Activated CD8-positive, alpha-beta memory T cell treated with anti-CD3 and anti-CD28 coated beads for 1 hour (primary cell): ENCODE measurements at places on chromosomes 7 and 10.
A peak's percentile ranks its signal among the peaks of the same experiment; 100 is the strongest.

GRCh38 chr7:20783125-20783699 is 3.5 kb downstream of the SP8 start:
- DNase-seq, result no peak

DNA sequence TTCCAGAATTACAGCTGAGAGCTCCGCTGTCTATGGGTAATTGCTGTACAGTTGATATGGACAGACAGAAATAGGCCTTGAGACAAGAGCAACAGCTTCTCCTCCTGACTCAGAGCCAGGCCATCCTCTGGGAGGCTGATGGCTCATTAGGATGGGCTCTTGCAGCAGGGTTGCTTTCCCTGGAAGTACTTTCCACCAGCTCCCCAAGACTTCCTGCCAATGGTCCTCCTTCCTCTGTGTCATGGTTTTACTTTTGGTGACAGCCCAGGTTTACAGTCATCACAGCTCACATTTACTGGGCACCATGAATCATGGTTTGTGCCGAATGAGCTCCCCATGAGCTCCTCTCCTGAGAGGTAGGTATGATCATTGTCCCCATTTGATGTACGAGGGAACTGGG is 131.8 kb downstream of the HECW1 start:
- DNase-seq, result no peak

- no peak for DNase-seq
Measured at GRCh38 chr10:31033147-31033546, 1.5 kb upstream of the ZNF438 start.

GRCh38 chr7:92205987-92206386 is 27.0 kb upstream of the LRRD1 start:
- no peak for DNase-seq

DNA sequence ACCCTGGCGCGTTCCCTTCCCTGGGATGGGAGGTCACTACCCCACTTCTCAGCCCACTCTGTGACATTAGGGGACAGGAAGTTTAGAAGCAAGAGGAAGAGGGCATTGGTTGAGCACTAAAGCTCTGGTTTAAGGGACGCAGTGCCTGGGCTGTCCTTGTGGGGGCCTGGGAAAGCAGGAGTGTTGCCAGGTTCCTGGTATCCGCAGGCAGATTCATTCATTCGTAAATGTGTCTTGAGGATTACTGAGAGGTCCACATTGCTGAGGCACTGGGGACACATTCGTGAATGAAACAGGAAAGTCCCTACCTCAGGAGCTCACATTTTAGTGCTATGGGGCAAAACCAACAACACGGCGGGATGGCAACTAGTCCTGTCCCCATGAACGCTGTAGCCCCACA is 69.4 kb downstream of the COL13A1 start:
- DNase-seq, result no peak

DNA sequence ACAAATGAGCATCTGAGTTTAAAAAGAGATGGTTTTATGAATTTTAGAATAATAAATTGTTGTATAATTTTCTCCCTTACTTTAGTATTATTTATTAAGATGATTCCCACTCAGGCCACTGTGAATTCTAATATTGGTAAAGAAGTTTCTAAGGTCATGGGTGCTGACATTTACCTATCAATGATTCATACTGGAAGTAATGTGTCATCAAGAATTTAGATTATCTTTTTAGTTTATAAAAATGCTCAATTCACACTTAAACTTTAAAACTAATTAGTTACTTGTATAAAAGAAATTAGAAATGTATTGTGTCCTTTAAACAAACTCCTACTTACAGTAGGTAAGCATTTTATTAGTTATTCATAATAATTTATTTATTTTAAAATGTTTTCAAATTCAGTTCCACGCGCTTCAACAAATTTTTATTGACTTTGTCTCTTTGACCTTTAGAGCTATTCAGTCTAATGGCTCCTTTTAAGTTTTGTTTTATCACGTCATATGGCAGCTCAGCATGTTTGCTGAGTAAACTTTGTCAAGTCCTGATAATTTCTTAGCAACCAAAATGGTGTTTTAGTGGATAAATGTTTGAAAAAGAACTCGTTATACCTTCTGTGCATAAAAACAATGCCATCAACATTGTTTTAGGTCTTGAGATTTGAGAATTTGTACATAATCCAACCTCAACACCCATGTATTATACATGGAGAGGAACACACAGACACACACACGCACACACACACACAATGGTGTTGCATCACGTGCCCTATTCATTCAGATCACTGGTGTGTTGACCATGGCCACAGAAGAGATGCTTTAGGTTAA is 15.1 kb upstream of the MRC1 start:
- no peak for DNase-seq

GRCh38 chr10:23037561-23037960 is 57.8 kb upstream of the MSRB2 start:
- no peak for DNase-seq

GRCh38 chr7:157335236-157335635 is 1.6 kb upstream of the DNAJB6 start:
- no peak for DNase-seq

DNA sequence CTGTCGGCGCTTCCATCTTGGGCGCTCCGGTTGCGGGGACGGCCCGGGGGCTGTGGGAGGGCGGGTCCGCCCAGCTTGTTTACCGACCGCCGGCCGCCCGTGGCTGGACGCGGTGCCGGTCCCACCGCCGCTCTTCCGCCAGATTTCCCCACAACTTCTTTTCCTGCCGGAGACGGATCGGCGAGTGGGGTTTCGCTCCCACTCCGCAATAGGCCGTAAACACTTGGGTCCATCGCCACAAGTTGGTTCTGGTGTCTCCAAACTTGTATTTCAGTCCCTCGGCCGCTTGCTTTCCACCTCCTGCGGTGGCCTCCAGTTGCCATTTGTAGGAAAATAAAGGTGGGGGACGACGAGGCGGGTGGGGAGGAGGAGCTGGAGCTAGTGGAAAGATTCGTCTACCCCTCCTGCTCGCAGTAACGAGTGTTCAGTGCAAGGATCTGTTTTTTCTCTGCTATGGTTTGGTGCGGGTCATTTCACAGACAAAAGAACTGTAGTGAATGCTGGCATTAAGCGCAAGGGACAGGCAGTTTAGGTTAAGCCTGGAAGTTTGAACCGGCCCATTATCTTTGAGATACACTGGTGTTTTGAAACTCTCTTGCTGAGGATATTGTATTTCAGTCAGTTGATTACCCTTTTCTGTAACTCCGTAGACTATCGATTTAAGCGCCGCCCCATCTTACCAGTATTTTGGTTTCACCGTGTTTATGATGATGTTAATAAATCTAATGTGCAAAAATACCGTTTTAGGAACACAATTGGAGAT is 24.3 kb upstream of the ZRANB1 start:
- peak; percentile 4 for DNase-seq

GRCh38 chr7:38177621-38178003 is 433 bp upstream of the STARD3NL start:
- DNase-seq, result no peak

- DNase-seq, result no peak
Measured at GRCh38 chr10:28734938-28735759, 57.8 kb downstream of the BAMBI start.
